Small intestine (tissue), 16 donors: ENCODE measurements at places on chromosomes 6 and 20.

DNA sequence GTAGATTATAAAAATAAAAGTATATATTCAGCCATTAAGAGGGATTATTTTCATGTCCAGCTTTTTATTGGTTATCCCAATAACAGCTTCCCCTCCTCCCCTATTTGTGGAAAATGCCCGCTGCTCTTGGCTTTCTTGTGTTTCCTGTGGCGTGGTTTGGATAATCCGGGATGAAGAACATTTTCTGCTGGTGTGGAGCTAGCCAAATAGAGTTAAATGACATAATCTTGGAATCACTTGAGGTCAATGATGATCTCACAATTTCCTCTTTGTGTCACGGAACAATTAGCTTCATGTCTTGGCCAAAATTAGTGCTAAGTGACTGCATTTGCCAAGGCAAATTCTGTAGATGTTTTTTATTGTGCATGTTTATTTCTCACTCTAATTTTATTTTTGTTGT is 394.0 kb downstream of the LAMA2 start:
- no peak for DNase-seq

GRCh38 chr6:168314948-168315347 is 4.6 kb downstream of the DACT2 start:
- peak; percentile 33 for DNase-seq

DNA sequence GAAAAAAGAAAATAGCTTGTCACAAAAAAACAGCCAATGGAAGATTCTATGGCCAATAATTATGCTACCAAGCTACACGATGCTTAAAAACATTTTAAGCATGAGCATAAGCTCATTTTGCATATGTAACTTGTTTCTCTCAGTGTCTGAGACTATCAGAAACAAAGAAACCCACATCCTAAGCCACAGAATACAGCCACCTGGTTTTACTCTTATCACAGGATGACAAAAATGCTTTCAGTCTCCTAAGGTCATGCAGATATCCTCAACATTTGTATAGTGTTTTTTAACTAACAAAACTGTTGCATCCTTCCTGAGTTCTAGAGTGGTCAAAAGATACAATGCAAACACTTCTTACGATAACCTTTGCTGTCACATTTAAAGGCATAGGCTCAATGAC is 172.1 kb upstream of the RUNX2 start:
- no peak for DNase-seq

DNA sequence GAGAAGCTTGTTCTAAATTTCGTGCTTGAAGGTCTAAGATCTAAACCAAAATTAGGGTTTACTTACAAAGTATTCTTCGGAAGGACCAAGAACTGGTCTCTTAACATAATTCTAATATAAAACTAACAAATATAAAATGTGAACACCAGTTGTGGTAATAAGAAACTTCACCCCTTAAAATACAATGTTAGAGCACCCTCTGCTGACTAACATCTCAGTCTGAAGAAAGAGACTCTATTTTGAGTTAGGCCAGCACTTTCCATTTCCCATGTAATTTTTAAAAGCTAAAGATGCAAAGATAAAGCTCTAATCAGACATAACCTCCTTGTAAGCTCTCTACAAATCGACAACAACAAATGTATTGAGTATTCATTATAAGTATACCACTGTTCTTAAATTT is 24.6 kb downstream of the ATG5 start:
- peak; percentile 40 for DNase-seq

DNA sequence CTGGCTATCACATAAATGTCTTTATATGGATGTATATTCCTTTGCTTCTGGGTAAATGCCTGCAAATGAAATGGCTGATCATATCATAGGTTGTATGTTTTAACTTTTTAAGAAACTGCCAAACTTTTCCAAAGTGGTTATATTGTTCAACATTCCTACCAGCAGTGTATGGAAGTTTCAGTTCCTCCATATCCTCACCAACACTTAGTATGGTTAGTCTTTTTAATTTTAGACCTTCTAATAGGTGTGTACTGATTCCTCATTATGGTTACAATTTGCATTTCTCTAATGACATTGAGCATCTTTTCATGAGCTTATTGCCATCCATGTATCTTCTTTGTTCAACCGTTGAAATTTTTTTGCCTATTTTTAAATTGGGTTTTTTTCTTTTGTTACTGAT is 155.4 kb downstream of the ZFAND3 start:
- no peak for DNase-seq

- no peak for DNase-seq
Observed at GRCh38 chr20:39453890-39454289, 491.7 kb downstream of the DHX35 start.

GRCh38 chr20:52270696-52271095 is 79.1 kb upstream of the ZFP64 start:
- DNase-seq: no peak

GRCh38 chr6:42142118-42142835 is at the start of gene C6orf132:
Gene C6orf132 (minus strand): TSS chr6:42142620. CDS start chr6:42142444, 176 bp downstream.
- peak; percentile 93 for DNase-seq

GRCh38 chr20:35011589-35012226 is 56.0 kb downstream of the MYH7B start:
- no peak for DNase-seq
